Endothelial cell (in vitro differentiated cells): ENCODE measurements at places on chromosomes 6 and 20. TPM values are rescaled to one million over a fixed set of nuclear protein-coding genes. Genes with fewer than 3 reads are reported as not detected.
A peak's percentile ranks its signal among the peaks of the same experiment; 100 is the strongest.

HDGFL1 gene
- not detected for total RNA-seq

OXT gene
- not detected for total RNA-seq

LY6G5B gene
- total RNA-seq: 16.3 TPM

- H3K4me1 ChIP-seq: no peaks in the 10 kb centered on the region
- H3K36me3 ChIP-seq: no peaks in the 10 kb centered on the region
- no peak overlapping the region for H3K4me3 ChIP-seq
- H3K27me3 ChIP-seq: no peaks in the 10 kb centered on the region
- no peak overlapping the region for H3K27ac ChIP-seq
- DNase-seq: no peak
Observed at GRCh38 chr6:48290595-48290994, 179.6 kb upstream of the PTCHD4 start.

DNA sequence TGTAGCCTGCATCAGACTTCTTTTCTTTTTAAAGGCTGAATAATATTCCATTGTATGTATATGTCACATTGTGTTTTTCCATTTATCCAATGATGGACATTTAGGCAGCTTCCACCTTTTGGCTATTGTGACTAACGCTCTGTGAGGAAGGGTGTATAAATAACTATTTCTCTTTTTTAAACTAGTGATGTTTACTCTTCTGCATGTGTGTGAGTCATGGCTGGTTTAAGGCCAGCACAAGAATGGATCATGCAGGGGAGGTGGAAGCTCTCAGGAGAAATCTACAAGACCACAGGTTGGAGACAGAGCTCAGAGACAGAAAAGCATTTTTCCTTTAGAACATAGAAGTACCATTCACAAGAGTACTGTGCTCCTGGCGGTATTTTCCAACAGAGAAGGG lies 307.2 kb downstream of the SOX4 start:
- H3K27ac ChIP-seq: no peak overlapping the region
- peaks cover 3% of the 10 kb centered on the region for H3K27me3 ChIP-seq
- no peak for DNase-seq
- peaks cover 6% of the 10 kb centered on the region for H3K36me3 ChIP-seq
- no peak overlapping the region for H3K4me3 ChIP-seq
- no peaks in the 10 kb centered on the region for H3K4me1 ChIP-seq

DNA sequence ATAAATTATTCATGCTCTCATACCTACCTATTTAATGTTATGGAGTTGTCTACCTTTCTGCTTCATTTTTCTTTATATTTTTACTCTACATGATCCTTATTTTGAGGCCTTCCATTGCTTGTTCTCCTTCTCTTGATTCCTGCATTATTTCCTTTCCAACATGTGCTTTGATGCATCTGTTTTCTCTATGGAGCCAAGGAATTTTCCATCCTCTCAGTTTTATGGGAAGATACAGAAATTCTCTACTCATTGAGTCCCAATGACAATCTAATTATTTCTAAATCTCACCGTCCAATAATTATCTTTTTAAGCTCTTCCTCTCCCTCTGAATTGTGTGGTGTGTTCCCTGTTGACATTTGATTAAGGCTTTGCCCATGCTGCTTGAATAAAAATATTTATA lies 136.0 kb downstream of the PACRG start:
- no peak for DNase-seq
- H3K4me3 ChIP-seq: no peak overlapping the region
- H3K27me3 ChIP-seq: peaks cover 5% of the 10 kb centered on the region

- H3K4me1 ChIP-seq: peaks cover 56% of the 10 kb centered on the region
- peak; percentile 68 for DNase-seq
- peaks cover 11% of the 10 kb centered on the region for H3K27me3 ChIP-seq
- H3K4me3 ChIP-seq: peak overlapping the region; percentile 99
- H3K36me3 ChIP-seq: peaks cover 37% of the 10 kb centered on the region
- H3K27ac ChIP-seq: peak overlapping the region; percentile 98
Observed at GRCh38 chr6:117483004-117483644, 650 bp downstream of the DCBLD1 start.

DNA sequence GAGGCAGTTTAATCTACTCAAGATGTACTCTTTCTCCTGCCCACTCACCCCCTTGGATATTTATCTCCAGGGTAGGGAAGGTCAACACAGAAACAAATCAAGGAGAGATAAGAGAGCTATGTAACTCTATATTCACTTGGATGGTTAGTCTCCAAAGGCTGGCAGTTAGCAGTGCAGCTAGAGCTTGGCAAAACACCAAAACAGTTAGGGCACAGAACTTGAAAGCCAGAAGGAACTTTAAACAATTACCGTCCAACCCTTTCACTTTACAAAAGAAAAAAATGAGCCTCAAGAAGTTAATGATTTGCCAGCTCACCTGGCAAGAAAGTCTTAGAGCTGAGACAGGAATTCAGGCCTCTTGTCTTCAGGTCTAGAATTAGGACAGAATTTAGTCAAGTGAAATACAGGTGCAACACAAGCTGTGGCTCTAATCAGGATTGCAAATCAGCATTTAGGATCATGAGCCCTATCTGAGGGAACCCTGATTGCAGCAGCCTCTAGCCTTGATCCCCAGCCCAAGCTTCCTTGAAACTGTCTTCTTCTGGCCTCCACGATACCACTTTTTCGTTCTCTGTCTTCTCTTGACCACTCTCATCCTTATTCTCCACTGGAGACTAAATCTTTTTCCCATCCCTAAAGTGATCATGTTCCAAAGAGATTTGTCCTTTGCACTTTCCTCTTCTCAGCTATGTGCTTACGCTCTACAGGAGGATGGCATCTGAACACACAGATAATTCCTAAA lies 14.9 kb downstream of the NEDD9 start:
- peaks cover 7% of the 10 kb centered on the region for H3K27me3 ChIP-seq
- H3K27ac ChIP-seq: peak overlapping the region; percentile 100
- H3K4me3 ChIP-seq: no peak overlapping the region

GRCh38 chr6:85802162-85802561 lies 159.5 kb upstream of the SYNCRIP start:
- no peak overlapping the region for H3K27ac ChIP-seq
- no peaks in the 10 kb centered on the region for H3K4me1 ChIP-seq
- H3K27me3 ChIP-seq: no peaks in the 10 kb centered on the region
- H3K4me3 ChIP-seq: no peak overlapping the region
- DNase-seq: no peak

- H3K4me1 ChIP-seq: no peaks in the 10 kb centered on the region
- no peaks in the 10 kb centered on the region for H3K27me3 ChIP-seq
- no peak for DNase-seq
- H3K27ac ChIP-seq: no peak overlapping the region
- H3K4me3 ChIP-seq: no peak overlapping the region
Observed at GRCh38 chr6:73547036-73547435, 26.2 kb upstream of the EEF1A1 start.
